GF-D8 (cell line): ENCODE measurements at places on chromosomes 11 and 22.
A peak's percentile ranks its signal among the peaks of the same experiment; 100 is the strongest.

GRCh38 chr22:30261134-30261533 lies 5.5 kb downstream of the OSM start:
- no peak for DNase-seq

GRCh38 chr22:23675502-23676415 lies 15.1 kb upstream of the RGL4 start:
- DNase-seq = no peak

- DNase-seq = no peak
Measured at GRCh38 chr11:114785820-114786219, 107.5 kb downstream of the NXPE2 start.

GRCh38 chr11:12461516-12461915 lies 84.1 kb downstream of the PARVA start:
- DNase-seq = no peak

GRCh38 chr11:65663639-65664200 lies 1.0 kb upstream of the RELA start:
- DNase-seq = no peak

DNA sequence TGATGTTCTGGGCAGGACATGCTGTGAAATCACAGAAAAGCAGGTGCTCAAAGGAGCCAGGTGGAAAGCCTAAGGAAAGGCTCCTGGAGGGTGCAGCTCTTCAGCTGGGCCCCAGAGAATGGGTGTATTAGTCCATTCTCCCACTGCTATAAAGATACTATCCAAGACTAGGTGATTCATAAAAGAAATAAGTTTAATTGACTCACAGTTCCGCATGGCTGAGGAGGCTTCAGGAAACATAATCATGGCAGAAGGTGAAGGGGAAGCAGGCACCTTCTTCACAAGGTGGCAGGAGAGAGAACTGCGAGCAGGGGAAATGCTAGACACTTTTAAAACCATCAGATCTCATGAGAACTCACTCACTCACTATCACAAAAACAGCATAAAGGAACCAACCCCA lies 43.1 kb upstream of the DEUP1 start:
- DNase-seq = no peak

GRCh38 chr22:17269607-17270261 lies 50.5 kb upstream of the ADA2 start:
- DNase-seq = no peak

GRCh38 chr11:8403310-8403709 lies 139.6 kb upstream of the LMO1 start:
- DNase-seq = no peak

DNA sequence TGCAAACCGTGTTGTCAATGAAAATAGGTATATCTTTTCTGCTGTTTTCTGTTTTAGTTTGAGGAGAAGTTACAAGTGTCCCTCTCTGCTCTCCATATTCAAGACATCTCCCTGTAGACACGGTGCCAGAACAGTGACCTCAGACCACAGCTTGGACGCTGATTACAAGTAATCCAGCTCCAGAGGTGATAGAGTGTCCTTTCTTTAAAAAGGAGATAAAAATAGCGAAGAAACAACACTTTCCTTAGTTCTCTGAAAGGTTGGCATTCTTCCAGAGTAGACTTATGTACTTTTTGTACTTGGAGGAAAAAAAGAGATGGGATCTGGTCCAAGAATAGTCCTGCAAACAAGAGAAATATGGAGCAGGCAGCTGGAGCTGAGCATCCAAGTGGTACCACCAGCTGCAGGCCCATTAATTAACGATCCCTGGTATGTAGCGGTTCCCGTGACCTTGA lies 43.0 kb upstream of the WT1 start:
- DNase-seq = no peak

GRCh38 chr11:103202048-103202651 lies 92.9 kb downstream of the DYNC2H1 start:
- peak; percentile 45 for DNase-seq

GRCh38 chr11:35218956-35219355 lies 80.0 kb downstream of the CD44 start:
- DNase-seq = no peak

- no peak for DNase-seq
Measured at GRCh38 chr11:63770763-63771162, 2.2 kb upstream of the ZFTA start.
